ENCODE measurements at places on chromosomes 12 and 14. TPM values are rescaled to one million over a fixed set of nuclear protein-coding genes. Genes with fewer than 3 reads are reported as not detected.
A peak's percentile ranks its signal among the peaks of the same experiment; 100 is the strongest.

STON2 gene
- total RNA-seq = 0.12 TPM

CBLN3 gene
- 30.7 TPM for total RNA-seq

RFX4 gene
- total RNA-seq = not detected

ERP27 gene
- total RNA-seq = 4.0 TPM

COL2A1 gene
- total RNA-seq = 0.14 TPM

TBX5 gene
- total RNA-seq = not detected

OR6C70 gene
- total RNA-seq = not detected

SLC24A4 gene
- not detected for total RNA-seq

KRT3 gene
- not detected for total RNA-seq

PLEKHD1 gene
- total RNA-seq = 0.12 TPM

ATP6V1D gene
- total RNA-seq = 24.5 TPM

PPP4R4 gene
- 9.5 TPM for total RNA-seq

ITGA7 gene
- total RNA-seq = 8.9 TPM

TMEM132C gene
- total RNA-seq = not detected

FBXO21 gene
- 17.2 TPM for total RNA-seq

CAPZA3 gene
- not detected for total RNA-seq

A2M gene
- total RNA-seq = 0.60 TPM

GRCh38 chr12:26101350-26101734 lies 23.5 kb downstream of the BHLHE41 start:
- DNase-seq = no peak

DNA sequence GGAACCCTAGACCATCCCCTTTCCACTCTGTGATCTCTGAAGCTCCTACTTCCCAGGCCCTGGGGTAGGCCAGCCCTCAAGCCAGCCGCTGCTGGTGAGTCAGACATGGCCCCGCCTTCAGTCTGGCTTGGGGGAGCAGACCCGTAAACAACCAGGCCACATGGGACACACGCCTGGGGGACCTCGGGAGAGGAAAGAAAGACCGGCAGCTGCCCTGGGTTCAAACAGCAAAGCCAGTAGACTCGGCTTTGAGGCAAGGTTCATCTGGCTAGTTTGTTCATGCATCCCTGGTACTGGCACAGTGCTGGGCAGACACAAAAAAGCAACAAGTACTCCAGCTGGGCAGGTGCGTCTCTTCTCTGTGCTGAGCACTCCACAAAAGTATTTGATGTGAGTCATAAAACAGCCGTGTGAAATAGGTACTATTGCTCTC lies 101.9 kb downstream of the SETD3 start:
- no peak for DNase-seq

GRCh38 chr14:101887219-101887618 lies 77.2 kb upstream of the DYNC1H1 start:
- no peak for DNase-seq

- DNase-seq = no peak
Observed at GRCh38 chr12:32454866-32455265, 55.5 kb downstream of the FGD4 start.

GRCh38 chr14:22920697-22921096 lies 1.7 kb upstream of the RBM23 start:
- no peak for DNase-seq

DNA sequence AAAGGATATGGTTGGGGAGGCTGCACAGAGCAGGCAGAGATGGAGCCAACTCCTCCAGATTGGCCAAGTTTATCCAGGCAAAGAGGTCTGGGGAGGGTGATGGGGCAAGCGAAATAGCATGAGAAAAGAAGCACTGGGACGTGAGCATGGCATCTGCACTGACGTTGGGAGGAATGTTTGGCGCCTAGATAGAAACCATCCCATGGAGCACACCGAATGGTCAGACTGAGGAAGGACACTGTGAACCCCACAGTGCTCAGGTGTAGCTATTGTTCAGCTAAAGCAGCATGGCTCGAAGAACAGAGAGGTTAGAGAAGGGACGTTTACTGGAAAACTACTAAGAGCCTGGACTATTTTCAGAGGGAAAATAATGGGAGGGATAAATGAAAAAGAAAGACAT lies 387.1 kb downstream of the EMP1 start:
- DNase-seq = no peak

DNA sequence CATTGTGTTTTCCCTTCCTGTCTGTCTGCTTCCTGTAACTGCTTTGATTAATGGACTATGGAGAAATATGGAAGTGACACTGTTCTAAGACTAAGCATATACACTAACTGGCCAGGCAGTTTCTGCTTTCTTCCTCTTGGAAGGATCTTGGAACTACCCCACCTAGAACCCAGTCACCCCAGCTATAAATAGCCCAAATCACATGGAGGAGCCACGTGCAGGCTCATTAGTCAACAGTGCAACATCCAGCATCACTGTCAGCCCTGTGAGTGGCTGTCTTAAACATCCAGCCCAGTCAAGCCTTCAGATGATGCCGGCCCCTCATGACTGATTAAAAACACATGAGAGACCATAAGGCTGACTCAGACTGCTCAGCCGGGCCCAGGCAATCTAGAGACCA lies 39.2 kb downstream of the BCAT1 start:
- no peak for DNase-seq

- no peak for DNase-seq
Observed at GRCh38 chr12:106446419-106447092, 89.0 kb downstream of the POLR3B start.

DNA sequence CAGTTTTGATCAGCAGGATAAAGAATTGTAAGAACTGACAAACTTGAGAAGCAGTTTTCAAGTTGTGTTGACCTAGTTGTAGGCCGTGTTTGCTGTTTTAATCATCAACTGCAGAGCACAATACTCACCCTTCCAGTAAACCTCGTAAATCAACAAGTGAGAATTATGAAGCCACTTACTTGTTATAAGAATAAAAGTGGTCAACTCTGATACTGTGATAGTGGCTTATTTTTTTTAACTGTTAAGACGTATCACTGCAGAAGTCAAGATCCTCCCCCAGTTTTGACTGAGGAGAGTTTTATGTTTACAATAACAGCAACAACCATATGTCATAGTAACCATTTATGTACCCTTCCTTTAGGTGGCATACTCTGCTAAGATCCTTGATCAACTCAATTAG lies 100.8 kb upstream of the DACT1 start:
- DNase-seq = no peak

- DNase-seq = no peak
Observed at GRCh38 chr12:93198086-93198485, 179.6 kb upstream of the NUDT4 start.

DNA sequence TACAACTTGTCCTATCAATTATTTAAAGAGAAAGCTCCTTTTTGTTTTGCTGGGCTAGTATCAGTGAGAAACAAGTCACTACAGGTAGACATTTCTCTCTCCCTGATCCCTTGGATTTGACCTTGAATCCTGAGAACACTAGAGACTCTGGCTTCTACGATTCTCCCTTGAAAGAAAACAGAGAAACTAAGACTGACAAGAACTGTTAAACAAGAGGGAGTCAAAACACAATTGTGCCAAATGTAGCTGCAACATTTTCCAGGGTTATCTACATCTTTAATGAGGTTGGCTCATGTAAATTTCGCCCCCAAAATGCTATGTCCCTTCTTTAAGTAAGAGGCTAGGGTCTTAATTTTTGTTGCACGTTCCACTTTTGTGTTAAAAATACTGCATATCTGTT lies 62.4 kb downstream of the SLC38A1 start:
- no peak for DNase-seq

DNA sequence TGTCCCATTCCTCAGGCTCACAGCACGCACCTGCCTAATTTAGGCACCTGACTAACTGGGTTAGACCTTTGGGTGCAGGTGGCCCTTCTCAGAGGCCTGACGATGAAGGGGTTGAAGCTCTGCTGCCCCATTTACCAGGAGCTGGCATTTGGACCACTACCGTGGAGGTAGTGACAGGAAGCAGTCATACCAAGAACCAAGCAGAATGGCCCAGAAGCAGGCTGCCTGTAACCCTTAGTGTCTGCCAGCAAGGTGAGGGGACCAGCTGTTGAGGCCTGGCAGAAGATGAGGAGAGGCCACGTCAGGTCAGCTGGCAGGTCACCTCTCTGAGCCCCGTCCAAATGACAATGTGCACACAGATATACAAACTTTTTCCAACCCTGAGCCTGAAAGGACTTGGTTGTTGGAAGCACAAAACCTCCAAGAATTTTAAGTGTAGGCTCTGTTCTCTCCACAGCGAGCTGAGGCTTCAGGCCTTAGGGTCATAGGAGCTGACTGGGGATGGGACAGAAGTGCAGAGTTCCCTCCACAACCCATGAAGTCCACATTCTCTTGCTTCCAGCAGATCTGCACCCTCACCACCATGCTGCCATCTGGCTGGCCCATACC lies 23.1 kb downstream of the VASH1 start:
- no peak for DNase-seq

GRCh38 chr12:30440826-30441602 lies 254.7 kb downstream of the IPO8 start:
- DNase-seq = no peak

- no peak for DNase-seq
Observed at GRCh38 chr12:11741434-11742092, 92.1 kb downstream of the ETV6 start.

DNA sequence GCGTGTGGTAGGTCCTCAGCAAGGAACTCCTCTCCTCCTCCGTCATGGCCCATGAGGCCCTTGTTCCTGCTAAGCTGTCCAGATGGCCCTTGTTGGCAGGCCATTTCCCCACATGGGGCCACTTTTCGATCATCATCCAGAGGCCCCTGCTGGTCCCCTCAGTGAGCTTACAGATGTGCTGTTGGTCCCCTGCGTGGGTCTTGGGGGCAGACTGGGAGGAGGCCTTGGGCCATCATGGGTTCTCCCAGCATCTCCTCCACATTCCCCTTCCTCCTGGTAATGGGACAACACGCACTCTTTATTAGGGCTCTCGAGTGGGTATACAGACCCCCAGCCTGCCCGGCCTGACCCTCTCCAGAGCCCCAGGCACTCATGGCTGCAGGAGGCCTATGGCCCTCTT lies 114.7 kb downstream of the BEGAIN start:
- DNase-seq = no peak

- peak; percentile 27 for DNase-seq
Observed at GRCh38 chr14:101980700-101981099, 16.3 kb downstream of the DYNC1H1 start.

DNA sequence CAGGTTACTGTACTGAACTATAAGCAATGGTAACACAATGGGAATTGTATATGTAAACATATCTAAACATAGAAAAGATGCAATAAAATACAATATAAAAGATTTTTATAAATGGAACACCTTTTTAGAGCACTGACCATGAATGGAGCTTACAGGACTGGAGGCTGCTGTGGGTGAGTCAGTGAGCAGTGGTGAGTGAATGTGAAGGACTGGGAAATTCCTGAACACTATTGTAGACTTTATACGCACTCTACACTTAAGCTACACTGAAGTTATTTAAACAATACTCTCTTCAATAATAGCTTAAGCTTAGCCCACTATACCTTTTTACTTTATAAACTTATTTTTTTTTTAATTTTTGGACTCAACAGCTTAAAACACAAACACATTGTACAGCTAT lies 313.5 kb downstream of the KCNC2 start:
- DNase-seq = no peak

GRCh38 chr12:111993292-111994150 lies 19.4 kb downstream of the TMEM116 start:
- DNase-seq = no peak

GRCh38 chr12:108670066-108670631 lies 36.5 kb upstream of the SELPLG start:
- DNase-seq = no peak

GRCh38 chr12:43288671-43289425 lies 263.2 kb downstream of the ADAMTS20 start:
- no peak for DNase-seq

DNA sequence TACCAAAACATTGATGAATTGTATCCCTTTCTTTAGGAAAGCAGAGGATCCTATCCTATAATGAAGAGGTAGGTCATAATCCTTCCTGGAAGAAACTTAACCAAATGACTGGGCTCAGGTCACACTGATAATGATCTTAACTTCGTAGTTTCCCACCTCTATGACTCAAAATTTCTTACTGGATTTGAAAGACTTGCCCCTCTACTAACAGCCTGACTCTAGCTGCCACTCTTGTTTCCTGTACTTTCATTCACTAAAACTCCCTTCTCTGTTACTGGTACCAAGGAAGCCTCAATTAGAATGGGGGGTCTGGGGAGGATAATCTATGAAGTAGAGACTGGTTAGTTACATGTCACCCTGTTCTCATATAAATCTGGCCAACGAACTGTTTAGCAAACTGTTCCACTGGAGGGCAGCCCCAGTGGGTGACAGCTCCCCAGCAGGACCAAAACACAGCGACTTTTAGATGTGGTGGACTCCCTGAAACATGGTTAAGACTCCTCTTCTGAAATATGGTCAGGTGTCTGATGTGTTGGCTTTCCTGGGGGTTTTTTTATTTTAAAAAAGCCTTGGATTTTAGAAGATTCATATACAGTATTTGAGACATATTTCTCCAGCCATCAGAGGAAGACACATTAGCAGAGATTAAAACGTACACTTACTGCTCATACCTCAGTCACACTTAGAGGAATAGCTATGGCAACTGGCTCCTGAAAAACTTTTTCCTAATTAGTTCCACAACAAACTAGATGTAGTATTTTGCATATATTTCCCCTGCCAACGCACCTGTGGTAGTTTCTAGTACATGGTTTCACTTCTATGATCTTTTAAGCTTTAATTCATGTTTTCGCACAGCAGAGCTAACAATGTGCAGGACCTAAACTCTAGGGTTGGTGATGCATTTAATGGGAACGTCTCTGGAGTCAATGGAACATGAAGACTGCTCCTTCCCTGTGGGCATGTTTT lies 72.3 kb downstream of the ACADS start:
- DNase-seq = peak; percentile 38

- DNase-seq = no peak
Observed at GRCh38 chr14:32166029-32166428, 35.8 kb upstream of the RNU6-7 start.

DNA sequence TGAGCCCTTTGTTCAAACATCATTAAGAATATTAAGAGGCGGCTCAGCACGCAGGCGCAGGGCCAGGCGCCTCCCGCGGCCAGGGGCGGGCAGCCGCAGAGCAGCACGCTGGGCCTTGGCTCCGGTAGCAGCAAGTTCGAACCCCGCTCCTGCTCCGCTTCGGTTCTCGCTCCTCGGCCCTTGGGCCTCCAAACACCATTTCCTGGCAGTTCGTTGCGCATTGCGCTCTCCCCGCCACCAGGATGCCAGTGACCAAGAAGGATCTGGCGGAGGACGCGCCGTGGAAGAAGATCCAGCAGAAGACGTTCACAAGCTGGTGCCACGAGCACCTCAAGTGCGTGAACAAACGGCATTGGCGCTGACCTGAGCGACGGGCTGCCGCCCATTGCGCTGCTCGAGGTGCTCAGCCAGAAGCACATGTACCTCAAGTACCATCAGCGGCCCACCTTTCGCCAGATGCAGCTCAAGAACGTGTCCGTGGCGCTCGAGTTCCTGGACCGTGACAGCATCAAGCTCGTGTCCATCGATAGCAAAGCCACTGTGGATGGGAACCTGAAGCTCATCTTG lies 6.9 kb upstream of the ACVRL1 start:
- DNase-seq = no peak
